CD4-positive, alpha-beta T cell treated with Interleukin-2 at 100 ng/mL for 4 hours (primary cell): ENCODE measurements at places on chromosomes 2 and 18.

DNA sequence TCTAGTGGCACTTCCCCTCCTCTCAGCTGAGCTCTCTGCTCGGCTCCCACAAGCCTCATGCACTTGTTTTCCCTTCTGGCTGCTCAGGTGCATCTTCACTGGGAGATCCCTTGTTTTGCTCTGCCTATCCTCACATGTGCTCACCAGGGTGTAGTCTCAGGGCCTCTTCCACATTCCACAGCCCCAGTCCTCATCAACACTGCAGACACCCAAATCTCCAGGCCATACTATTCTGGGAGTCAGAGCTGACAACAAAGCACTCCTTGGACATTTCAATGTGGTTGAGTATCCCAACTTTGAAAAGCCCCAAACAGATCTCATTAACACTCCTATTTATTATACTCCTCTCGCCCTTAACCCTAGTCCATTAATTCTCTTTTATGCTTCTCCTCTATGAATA is 71.3 kb downstream of the CCDC93 start:
- no peak for DNase-seq

DNA sequence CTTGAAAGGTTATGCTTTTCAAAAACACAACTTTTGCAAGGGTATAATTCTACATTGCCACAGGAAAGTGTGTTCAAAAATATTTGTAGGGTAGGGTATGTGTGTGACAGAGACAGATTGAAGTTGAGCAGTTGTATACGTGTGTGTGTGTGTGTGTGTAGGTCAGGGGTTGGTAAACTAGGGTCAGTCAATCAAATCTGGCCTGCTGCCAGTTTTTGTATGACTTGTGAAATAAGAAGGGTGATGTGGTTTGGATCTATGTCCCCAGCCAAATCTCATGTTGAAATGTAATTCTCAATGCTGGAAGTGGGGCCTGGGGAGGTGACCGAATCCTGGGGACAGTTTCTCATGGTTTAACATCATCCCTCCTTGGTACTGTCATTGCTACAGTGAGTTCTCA is 148.2 kb downstream of the CERS6 start:
- no peak for DNase-seq

DNA sequence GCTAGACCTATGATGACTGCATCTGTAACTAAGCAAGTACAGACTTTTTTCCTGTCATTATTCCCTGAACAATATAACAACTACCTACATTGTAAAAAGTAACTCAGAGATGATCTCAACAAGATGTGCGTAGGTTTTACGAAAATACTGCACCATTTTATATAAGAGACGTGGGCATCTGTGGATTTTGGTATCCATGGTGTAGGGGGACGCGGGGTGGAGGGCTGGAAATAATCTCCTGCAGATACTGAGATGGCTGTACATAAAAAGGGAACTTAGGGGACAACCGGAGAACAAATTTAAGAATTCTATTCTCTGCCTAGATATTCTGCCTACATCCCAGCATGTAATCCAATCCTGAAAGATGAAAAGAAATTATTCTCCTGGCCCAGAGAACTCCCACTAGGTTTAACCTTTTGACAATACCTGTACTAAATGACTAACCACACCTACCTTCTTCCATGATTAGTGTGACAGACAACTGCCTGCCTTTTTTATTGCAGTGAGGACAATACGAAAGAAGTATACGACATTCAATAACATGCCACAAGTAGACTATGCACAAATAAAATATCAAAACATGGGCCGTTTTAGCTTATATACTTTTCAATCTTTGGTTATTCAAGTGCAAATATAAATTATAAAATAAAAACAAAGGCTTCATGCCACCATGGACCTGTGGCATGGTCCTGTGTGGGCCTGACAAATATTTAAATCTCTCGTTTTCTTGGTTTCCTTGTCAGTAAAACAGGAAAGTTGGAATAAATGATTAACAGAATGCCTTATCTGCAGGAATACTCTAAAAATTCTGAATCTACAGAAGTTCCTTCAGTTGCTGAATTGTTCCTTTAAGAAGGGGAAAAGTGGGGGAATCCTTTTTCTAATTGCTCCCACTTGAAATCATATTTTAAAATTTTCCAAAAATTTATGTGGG is 46.3 kb downstream of the RTN4 start:
- DNase-seq, result no peak

DNA sequence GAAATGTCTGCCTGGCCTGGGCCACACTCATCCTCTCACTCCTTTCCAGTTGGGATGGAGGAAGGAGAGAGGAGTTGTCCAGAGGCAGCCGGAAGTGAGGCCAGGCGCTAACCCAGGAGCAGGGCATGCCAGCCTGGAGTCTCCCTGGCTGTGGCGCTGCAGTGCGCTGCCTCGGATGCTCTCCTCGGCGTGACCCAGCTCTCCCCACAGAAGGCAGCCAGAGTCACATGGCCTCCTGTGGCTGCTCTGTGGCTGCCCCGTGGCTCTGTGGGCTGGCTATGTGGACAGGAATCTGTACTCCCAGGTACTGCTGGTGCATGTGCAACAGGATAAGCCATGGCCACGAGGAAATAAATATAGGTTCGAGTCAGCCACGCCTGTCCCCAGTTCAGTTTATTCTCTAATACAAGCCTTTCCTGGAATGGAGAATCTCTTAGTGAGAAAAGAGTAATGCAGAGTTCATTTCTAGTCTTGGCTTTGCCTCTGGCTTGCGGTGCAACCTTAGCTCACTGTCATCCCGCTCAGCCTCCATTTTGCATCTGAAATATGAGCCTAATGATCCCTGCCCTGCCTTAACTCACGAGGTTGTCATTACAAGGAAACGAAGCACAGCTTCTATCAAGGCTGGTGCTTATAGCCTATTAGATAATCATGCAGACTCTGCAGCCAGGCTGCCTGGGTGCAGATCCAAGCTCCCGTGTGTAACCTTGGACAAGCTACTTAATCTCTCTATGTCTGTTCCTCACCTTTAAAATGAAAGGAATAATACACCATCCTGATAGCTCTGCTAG is 106.3 kb downstream of the ANTXR1 start:
- no peak for DNase-seq

GRCh38 chr2:26846334-26847306 is 1.3 kb upstream of the DPYSL5 start:
- DNase-seq, result peak; percentile 56

DNA sequence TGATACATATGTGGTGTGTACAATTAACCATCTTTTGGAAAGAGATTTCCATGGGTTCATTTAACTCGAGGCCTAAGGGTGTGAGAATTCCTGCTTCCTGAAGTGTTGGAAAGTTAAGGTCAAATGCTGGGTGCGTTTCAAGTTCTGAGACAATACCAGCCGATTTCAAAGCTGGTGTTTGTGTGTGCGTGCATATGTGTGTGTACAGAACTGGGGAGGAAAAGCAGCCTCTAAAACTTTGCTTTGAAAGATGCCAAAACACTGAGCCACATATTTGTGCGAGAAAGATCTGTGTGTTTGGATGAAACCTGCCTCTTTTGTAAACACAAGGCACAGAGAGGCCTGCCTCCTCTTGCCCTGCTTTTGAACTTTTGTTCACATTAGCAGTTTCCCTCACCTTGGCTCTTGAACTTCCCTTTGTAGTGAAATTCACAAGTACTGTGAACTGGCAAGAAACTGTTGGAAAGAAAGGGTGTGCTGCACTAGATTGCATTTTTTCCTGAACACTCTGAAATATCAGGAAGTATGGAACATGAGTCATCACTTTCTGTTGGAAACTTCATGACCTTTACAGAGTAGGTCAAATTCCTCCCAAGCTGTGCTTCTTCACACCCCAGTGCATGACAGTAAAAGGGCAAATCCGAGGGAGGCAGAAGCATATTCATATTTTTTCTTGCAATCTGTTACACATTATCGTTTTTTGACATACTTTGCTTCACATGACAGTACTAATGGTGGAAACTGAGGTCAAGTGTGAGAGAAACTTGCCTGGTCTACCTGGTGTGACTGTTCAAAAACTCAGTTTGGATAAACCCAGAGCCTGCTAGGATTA is 20.0 kb upstream of the CAVIN2 start:
- DNase-seq, result no peak

DNA sequence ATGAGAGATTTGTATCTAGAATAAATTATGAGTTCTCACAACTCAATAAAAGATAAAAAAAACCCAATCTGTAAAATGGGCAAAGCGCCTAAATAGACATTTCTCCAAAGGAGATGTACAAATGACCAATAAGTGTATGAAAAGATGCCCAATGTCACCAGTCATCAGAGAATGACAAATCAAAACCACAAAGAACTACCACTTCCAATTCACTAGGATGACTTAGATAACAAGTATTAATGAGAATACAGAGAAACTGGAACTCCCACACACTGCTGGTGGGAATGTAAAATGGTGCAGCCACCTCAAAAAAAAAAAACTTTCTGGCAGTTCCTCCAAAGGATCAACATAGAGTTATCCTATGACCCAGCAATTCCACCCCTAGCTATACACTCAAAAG is 17.4 kb upstream of the COL6A3 start:
- DNase-seq, result no peak

GRCh38 chr2:16293398-16293797 is 353.0 kb downstream of the MYCN start:
- DNase-seq, result no peak

- no peak for DNase-seq
Measured at GRCh38 chr18:51192026-51192425, 5.5 kb downstream of the MEX3C start.

- DNase-seq, result no peak
Measured at GRCh38 chr18:62073461-62074281, 113.2 kb downstream of the PIGN start.
